ENCODE measurements at places on chromosomes 2 and 18. TPM values are rescaled to one million over a fixed set of nuclear protein-coding genes. Genes with fewer than 3 reads are reported as not detected.

Gene HOXD1
- 0.28 TPM for total RNA-seq

Gene TPRKB
- total RNA-seq, result 74.2 TPM

Gene METAP1D
- total RNA-seq, result 3.1 TPM

Gene UGT1A4
- total RNA-seq, result not detected

Gene B3GNT7
- 2.3 TPM for total RNA-seq

Gene CSRNP3
- not detected for total RNA-seq

Gene CTAGE1
- total RNA-seq, result not detected

Gene OXER1
- total RNA-seq, result not detected

Gene SERPINB7
- 2.9 TPM for total RNA-seq

Gene KRTCAP3
- total RNA-seq, result 1.4 TPM

Gene CYS1
- 1.4 TPM for total RNA-seq

Gene HOXD13
- total RNA-seq, result 0.24 TPM

Gene NEMP2
- total RNA-seq, result 5.7 TPM

Gene ALLC
- total RNA-seq, result not detected

Gene PRKAG3
- not detected for total RNA-seq

Gene REG1B
- not detected for total RNA-seq

Gene RND3
- 55.6 TPM for total RNA-seq

Gene LYPD6B
- not detected for total RNA-seq

Gene CD8A
- 0.34 TPM for total RNA-seq

Gene SLC8A1
- 0.71 TPM for total RNA-seq

Gene TTN
- 0.01 TPM for total RNA-seq

Gene GPAT2
- not detected for total RNA-seq

Gene ABCG8
- total RNA-seq, result not detected

Measured in A549 treated with DMSO at 1 μM for 4 hours (cell line).